ENCODE measurements at places on chromosomes 12 and 14.

DNA sequence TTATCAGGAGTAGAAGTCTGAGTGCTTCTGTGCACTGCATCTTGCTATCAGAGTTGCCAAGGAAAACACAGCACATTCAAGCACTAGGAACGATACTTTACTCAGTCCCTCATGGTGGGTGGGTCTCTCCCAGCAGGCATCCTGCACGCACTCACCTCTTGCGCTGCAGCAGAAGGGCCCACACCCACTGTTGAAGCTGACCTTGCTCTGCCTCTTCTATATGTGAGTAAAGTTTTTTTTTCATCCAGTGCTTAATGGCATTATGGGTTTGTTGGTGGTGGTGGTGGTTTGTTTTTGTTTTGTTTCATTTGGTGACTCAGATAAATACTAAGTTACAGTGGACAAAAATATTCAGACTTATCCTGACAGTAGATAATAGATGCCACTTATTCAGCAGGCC lies 348.5 kb downstream of the EGLN3 start:
- DNase-seq: no peak

DNA sequence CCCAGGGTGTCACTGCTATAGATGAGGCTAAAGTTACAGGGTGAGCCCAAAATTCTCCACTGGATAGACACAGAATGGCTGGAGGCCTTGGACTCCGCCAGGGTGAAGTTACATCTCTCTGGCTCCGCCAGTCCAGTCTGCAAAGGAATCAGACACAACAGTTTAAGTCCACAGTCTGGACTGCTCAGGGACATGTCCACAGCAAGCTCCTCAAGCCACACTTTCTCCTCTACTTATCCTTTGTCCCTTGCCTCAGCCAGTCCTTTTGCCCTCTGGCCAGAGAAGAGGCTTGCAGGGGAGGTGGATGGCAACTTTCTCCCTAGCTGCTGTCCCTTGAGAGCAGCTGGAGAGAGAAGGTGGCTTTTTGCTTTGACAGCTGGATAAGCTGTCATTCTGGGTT lies 28.0 kb downstream of the PTPRB start:
- no peak for DNase-seq

DNA sequence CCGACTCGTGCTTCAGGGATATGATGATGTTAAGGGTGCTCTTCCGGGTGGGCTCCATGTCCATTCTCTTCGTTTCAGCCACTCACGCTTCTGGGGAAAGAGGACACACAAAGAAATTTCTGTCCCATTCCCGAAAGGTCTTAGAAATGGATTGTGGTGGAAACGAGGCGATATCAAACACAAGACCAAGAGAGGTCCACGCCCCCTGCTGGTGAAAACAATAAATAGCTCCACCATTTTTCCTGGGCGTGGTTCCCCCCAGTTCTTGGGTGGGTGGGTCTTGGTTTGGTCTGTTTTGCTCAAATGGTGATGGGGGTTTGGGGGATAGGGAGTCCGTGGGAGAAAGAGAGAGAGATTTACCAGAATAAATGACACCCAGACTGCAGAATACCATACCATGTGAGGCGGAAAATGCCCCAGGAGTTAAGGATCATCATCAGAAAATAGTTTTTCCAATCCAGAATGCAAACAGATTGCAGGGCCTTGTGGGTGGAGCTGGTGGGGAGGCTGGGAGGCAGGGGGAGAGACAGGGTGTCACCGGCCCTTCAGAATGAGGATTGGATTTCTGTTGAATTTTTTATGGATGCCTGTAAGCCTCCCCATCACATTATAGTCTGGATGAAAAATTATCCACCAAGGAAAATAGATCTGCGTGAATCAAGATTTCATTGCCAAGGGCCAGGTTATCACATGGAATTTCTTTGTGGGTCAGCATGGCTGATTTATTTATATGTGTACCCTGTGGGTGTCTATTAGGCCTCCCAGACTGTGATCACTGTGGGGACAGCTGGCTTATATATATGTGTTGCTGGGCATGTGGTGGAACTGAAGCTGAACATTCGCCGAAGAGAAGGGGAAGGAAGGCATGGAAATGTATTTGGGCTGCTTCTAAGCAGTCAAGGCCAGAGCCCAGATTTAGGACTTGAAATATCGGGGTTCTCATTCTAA lies 55.8 kb downstream of the SRRM4 start:
- peak; percentile 28 for DNase-seq

DNA sequence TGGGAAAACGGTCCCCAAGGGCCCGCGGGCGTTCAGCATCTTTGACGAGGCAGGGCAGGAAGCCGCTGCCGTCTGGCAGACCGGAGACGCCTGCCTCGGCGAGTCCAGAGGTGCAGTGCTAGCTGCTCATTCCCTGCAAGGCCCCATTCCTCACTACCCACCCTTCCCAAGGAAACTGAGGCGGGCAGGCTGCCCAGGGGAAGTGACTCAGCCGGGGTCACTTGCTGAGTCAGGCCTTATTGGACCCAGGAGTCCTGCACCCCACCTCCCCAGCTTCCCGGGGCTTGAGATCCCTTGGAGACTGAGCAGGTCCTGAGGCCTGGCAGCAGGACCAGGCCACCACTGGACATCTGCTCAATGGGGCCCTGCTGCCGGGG lies 3.7 kb downstream of the SH2B3 start:
- no peak for DNase-seq

GRCh38 chr12:98644433-98644711 lies 216 bp downstream of the IKBIP start:
- DNase-seq: no peak
